Kidney capillary endothelial cell (primary cell): ENCODE measurements at places on chromosomes 5 and 9.
A peak's percentile ranks its signal among the peaks of the same experiment; 100 is the strongest.

DNA sequence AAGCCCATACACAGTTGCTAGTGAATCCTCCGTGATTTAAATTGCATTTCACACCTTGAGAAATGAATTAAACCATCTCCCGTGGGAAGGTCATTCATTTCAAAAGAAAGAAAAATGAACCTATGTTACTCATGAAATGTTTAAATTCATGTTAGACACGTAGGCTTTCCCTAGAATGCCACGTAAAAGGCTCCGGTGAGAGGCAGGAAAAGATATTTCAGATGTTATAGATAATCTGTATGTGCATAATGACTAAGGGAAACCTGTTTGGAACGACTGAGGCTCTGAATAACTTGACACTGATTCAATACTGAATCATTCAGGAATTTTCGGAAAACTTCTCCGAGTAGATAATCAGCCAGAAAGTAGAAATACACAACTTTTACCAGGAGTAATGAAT lies 134.3 kb upstream of the ICE1 start:
- DNase-seq = peak; percentile 56

DNA sequence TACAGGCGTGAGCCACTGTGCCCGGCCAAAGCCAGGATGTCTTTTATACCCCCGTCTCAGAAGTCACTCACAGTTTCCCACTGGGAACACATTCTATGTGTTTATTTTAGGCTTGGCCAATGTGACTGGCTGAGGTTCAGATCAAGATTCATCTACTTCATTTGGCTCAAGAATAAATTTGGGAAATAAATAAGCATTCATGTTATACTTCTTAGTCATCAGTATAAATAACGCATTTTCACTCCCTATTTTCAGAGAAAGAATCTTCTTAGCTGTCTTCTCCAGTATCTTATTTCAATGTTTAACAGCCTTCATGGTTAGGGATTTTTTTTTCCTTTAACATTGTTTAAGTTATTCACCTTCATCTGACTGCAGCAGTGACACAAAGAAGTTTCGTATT lies 11.8 kb downstream of the S100Z start:
- DNase-seq = no peak

DNA sequence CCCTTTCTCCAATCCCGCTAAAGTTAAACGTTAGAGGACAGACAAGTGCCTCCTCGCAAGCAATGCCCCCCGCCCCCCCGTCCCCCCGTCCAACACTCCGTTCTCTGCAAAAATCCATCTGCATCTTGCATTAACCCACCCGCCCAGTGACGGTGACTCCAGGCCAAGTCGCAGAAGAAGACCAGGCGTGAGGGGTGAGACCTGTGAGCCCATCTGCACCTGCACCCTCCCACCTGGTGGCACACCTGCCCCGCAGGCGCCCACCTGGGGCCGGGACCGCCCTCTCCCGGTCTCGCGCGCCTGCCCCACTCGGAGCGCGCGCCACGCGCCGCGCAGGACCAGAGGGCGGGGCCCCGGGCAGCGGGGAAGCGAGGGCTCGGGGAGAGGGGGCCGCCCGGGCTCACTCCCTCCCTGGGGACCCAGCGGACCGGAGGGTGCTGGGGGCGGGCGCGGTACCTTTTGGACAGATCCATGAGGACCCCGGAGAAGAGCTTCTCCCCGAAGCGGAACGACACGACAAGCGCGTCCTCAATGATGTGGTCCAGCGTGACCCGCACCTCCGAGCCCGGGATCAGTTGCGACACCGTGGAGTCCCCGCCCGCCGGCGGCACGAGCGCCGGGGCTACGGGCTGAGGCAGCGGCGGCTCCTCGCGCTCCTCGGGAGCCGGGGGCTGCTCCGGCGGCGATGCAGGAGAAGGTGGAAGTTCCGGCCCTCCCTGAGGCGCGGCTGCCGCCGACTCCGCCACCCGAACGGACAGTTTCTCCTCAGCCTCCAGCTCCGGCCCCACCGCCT lies 705 bp downstream of the PWWP2A start:
- no peak for DNase-seq

GRCh38 chr5:115859378-115859777 lies 17.6 kb downstream of the AP3S1 start:
- no peak for DNase-seq

DNA sequence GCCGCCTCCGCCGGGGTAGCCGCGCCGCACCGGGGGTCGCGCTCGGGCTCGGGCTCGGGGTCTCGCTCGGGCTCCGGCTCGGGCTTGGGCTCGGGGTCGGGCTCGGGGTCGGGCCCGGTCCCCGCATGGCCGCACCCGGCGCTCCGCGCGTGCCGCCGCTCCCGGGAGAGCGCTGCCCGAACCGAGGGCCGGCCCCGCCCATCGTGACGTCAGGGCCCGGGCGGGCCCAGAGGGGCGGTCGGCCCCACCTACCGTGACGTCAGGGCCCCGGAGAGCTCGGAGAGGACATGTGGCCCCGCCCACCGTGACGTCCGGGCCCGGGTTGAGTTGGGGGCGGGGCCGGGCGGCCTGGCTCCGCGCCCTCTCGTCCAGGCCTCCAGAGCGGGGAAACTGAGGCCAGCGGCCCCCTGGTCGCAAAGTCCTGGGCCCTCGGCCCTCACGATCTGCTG lies at the start of gene NSMF:
TSS of gene NSMF (minus strand) at position 183 of the 449 bp plus-strand sequence. CDS start 232 bp downstream, outside the sequence.
- DNase-seq = peak; percentile 88

- DNase-seq = no peak
Measured at GRCh38 chr5:9166202-9167112, 379.4 kb downstream of the SEMA5A start.

GRCh38 chr5:1415059-1415425 lies 30.2 kb downstream of the SLC6A3 start:
- DNase-seq = no peak

DNA sequence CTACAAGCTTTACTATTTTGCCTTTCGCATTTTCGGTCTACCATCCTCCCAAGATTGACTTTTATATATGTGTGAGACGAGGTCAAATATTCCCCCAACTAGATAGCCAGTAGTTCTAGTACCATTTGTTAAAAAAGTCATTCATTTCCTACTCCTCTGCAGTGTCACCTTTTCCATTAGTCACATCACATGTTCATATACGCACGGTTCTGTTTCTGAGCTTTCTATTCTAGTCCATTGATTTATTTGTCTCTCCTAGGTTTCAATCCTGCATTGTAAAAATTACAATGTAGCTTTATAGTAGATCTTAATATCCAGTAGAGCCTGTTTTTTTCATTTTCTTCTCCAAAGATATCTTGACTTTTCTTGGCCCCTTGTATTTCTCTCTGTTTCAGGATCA lies 528.7 kb upstream of the TRPC7 start:
- no peak for DNase-seq

DNA sequence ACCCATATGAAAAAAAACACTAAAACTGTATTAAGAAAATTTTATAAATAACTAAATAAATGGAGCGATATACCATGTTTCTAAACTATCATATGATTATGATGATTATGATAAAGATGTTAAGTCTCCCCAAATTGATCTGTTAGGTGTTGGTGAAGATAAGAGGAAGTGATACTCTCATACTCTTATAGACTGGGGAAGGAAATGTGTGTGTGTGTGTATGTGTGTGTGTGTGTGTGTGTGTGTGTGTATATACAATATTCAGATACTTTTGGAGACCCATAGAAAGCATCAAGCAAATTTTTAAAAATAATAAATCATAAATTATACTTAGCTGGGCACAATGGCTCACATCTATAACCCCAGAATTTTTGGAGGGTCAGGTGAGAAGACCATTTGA lies 62.9 kb downstream of the TMEM232 start:
- DNase-seq = no peak

GRCh38 chr5:108830705-108831276 lies 83.1 kb downstream of the FER start:
- no peak for DNase-seq

DNA sequence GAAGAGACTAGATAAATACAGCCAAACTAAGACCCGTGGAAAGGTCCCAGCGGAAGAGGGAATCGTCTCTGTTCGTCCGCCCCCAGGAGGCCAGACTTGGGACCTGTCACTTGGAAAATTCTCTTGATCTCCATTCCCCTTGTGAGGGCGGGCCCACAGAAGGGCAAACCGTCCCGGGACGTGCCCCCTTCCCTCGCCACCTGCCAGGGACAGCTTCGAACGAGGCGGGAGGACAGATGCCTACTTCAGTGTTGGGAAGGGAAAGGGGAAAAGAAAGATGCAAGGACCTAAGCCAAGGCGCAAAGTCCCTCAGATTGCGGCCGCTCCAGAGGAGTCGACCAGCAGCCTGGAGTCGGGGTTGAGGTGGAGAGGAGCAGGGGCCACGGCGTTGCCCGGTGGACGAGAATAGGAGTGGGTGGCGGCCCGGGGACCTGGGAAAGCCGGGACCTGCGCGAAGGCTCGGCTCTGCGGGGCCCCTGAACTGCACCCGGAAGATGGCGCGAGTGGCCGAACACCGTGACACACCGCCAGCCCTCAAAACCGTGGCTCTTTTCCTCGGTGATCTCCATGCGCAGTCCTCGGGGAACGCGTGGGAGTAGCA lies 4.4 kb upstream of the EBF1 start:
- DNase-seq = peak; percentile 48

GRCh38 chr9:95306819-95307218 lies 10.7 kb downstream of the FANCC start:
- no peak for DNase-seq

GRCh38 chr9:69215774-69216485 lies 41.9 kb downstream of the TJP2 start:
- DNase-seq = no peak

DNA sequence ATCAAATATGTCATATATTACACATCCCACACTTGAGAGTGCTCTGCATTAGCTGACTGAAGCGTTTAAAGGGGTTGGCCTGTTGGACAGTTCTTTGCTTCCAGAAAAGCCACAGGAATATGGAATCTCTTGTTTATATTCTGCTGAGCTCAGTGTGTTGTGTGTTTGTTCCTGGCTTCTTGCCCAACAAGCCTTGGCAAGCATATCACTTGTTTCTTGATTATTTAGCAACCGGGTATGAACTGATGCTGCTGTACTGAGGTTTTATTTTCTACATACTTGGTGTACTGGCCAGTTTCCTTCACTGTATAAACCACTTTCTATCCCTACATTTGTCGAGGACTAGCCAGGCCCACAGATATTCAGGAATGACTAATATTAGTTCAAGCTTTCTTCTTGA lies 378.9 kb downstream of the KCTD16 start:
- no peak for DNase-seq

DNA sequence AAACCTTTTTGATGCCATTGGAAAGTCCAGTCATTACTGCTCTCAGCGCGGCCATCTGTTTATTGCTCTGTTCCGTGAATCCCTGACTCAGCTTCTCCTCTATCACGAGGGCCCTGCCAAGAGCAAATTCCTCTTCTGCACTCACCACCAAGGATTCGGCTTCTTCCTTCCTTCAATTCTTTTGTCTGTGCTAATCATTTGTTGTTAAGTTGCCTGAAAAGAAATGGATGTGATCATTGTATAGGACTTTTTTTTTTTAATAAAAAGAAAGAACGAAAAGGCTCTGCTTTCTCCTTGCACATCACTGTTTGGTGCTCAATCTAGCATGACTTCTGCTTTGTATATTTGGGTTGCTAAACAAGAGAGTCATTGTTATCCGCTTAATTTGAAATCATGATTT lies 128.7 kb upstream of the PIK3R1 start:
- DNase-seq = peak; percentile 1

- no peak for DNase-seq
Measured at GRCh38 chr9:5511476-5511875, 1.1 kb downstream of the PDCD1LG2 start.

GRCh38 chr9:127739614-127740330 lies 4.7 kb upstream of the TOR2A start:
- DNase-seq = no peak

DNA sequence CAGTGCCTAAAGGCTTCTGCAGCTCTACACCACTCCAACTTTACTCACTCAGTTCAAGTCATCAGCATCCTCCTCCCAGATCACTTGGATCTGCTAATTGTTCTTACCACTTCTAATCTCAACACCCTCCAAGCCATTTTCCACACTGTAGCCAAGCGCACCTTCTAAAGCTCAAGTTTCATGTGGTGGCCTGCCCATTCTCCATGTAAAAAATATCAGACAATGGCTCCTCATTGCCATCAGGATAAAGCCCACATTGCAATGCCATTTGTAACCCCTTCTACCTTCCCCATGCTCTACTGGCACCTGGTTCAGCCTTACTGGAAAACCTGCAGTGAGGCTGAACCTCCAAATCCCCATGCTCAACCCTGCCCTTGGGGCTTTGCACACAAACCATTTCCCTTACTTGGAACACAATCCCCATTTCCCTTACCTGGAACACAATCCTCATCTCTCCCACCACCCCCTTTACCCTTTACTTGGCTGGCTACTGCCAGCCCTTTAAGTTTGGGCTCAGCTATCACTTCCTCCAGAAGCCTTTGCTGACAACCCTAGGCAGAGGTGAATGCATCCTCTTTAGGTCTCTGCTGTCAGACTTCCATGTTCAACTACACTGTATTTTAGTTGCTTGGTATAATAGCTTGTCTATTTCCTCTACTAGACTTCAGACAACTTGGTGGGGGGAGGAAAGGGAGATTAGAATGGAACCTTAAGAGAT lies 220.0 kb downstream of the TSSK1B start:
- no peak for DNase-seq

- no peak for DNase-seq
Measured at GRCh38 chr5:68522863-68523262, 307.3 kb downstream of the PIK3R1 start.
